ENCODE measurements at places on chromosomes 2 and 18.

GRCh38 chr2:116416731-116417377 is 1397.6 kb upstream of the DDX18 start:
- DNase-seq = no peak

DNA sequence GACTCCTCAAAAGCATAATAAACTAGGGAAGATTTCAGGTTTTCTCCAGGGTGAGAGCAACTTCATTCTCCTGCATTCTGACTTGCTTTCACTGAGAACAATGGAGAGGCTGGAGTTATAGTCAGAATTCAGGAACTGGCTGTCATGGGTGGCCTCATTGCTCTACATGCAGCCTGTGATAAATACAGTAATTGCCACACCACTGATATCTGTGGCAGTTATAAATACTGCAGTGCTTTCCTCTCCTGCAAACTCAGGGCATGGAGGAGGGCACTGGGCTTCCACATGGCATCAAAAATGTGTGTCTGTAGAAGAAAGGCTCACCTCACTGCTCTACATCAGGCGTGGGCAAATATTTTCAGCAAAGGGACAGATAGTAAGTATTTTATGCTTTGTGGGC is 510.2 kb downstream of the ZNF516 start:
- DNase-seq = no peak

DNA sequence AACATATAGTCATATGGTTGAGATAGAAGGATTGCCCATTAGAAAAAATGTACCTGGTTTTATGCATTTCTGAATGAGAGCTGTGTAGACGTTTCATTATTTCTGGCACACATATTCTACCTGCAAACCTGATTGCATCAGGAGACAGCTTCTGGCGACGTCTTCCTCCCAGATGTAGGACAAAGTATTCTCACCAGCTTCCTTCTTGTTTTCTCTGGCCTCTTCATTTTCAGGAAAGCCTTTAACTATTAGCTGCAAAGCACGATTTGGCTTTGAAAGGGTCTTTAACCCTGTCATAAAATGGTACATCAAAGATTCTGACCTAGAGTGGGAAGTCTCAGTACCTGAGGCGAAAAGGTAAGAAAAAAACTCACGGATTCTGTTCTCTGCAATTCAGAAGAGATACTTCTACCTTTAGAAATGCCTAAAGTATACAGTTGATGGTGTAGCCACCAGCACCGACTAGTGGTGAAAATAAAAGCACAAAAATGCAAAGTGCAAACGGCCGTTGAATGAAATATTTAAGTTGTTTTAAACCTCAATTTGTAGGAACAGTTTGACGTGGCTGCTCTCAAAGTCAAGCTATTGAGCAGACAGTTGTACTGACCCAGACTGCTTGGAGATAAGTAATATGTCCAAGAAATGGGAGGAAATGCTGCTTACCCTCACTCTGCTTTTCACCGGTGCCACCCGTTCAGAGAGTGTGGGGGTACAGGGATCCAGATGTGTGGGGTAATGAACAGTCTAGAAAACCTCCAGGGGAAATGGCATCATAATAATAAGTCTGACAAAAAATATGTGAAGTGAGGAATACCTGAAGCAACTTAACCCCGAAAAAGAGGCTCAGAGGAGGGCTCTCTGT is 20.2 kb downstream of the IL18RAP start:
- DNase-seq = peak; percentile 61

DNA sequence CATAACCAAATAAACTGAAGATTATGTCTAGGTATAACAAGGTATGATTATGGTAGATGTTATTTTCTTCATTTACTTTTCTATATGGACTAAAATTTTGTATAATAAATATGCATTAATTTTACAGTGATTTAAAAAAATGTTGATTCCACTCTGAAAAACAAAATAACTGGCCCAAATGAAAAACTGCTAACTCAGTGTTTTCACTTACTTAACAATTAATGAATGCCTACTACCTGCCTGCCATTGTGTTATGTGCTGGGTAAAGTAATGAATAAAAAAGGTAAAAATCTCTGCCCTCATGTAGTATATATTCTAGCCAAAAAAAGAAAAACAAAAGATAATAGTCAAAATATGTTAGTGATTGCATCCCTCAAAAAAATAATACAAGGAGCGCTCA is 29.6 kb upstream of the C2orf15 start:
- no peak for DNase-seq

GRCh38 chr2:133605011-133605765 is 36.9 kb upstream of the NCKAP5 start:
- DNase-seq = no peak
